Natural killer cell (primary cell): ENCODE measurements at places on chromosomes 1 and 21.

GRCh38 chr1:225544263-225544662, 108.7 kb downstream of the ENAH start:
- no peak for DNase-seq

- DNase-seq, result no peak
Observed at GRCh38 chr1:234554218-234554697, 55.7 kb downstream of the IRF2BP2 start.

DNA sequence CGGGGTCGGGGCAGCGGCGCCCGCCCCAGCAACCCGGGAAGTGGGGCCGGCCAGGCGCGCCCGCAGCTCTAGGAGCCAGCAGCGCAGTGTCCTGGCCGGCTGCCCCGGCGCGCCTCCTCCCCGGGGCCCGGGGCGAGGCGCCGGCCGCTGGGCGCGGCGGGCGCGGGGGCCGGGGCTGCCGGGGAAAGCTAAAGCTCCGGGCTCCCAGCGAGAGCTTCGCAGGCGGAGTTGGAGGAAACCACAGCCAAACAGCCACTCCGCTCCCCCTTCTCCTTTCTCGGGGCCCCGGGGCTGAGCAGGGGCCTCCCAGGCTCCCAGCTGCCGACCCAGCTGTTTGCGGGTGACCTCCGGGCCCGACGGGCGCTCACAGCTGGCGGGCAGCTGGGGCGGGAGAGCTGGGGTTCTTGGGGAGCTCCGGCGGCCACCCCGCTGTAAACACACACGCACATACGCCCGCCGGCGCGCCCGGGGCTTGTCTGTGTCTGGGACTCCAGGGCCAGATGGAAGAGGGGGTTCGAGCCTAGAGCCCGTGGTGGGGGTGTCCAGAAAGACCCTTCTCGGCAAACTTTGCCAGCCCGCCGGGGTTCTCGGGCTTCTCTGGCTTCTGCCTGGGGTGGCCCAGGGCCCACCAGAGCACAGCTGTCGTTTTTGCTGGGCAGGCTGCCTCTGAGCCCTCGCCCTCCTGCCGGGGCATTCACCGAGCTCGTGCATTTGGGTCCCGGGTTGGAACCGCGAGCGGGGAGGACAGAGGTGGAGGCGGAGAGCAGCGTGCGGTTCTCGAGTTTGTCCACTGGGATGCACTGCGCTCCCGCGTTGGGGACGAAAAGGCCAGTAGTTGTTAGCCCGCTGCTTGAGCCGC, 1.5 kb downstream of the AJAP1 start:
- DNase-seq, result peak; percentile 13

DNA sequence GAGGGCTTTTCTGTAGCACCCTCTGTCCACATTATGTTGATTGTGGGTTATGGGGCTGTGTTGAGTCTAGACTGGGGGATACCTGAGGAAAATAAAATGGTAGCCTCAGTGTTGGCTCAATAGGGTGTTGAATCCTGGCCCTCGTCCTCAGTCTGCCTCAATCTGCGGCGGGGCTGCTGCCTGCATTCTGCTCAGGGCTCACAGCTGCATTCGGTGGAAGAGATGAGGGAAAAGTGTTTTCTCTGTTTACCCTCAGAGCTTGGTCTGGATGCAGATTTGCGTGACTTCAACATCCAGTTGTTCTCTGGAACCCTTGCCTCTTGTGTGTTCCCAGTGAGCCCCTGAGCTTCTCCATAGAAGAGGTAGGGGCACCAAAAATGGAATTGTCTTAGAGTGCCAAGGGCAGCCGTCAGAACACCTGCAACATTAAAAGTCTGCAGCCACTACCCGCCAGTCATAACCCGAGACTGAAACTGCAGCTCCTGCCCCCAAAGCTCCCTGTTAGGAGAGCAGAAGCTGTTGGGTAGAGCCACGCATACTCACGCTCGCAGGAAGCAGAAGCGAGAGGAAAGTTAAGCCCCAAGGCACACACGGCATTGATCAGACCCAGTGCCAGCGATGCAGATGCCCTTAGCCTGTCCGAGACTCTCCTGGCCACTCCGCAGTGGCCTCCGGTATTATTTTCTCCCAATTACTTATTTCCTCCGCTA, 215.3 kb upstream of the C1orf174 start:
- no peak for DNase-seq

- no peak for DNase-seq
Observed at GRCh38 chr1:209302779-209303568, 280.5 kb upstream of the CAMK1G start.

DNA sequence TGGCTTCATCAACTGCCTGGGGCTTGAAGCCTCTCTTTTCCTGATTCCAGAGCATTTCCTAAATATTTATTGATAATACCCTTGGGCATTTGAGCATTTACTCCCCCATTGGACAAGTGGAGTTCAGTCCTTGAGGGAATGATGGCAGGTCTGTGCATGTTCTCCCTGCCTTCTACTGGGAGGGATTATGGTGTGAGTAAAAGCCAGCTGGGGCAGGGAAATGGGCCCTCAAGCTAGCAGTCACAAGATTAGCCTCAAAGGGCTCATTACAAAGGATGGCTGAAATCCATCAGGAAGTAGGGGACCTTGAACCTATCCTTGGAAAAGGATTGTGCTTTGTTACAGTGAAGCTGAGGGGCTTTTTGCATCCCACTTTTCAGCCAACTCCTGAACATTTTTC, 24.2 kb upstream of the OSBPL9 start:
- no peak for DNase-seq

- peak; percentile 79 for DNase-seq
Observed at GRCh38 chr1:243748706-243749283, 101.2 kb downstream of the AKT3 start.

DNA sequence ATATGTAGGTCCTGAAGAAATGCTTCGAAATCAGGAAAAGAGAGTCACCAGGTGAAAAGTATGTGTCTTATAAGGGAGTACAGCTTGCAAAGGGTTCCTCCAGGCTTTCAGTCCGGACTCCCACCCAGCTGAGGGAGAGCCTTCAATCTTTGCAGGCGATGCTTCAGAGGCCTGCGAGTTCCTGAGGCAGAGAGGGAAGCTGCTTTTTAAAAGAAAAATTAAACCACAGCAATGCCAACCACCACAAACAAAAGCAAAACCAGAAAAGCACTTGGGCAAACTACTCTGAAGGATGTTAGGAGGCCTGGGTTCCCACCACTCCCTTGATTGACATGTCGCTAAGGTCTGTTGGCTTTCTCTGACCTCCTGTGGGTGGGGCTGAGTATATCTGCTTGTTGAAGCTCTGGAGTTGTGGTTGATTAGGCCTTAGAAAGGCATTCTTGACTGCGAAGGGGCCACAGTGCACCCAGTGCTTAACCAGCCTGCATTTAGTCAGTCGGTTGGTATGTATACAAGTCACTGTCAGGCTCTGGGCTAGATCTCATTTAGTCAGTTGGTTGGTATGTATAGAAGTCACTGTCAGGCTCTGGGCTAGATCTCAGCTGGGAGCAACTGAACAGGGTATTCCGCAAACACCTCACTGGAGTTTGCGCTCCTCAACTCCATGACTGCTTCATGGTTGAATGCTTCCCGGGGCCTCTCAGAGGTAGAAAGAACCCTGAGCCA, 1.2 kb downstream of the NIPAL3 start:
- peak; percentile 78 for DNase-seq

DNA sequence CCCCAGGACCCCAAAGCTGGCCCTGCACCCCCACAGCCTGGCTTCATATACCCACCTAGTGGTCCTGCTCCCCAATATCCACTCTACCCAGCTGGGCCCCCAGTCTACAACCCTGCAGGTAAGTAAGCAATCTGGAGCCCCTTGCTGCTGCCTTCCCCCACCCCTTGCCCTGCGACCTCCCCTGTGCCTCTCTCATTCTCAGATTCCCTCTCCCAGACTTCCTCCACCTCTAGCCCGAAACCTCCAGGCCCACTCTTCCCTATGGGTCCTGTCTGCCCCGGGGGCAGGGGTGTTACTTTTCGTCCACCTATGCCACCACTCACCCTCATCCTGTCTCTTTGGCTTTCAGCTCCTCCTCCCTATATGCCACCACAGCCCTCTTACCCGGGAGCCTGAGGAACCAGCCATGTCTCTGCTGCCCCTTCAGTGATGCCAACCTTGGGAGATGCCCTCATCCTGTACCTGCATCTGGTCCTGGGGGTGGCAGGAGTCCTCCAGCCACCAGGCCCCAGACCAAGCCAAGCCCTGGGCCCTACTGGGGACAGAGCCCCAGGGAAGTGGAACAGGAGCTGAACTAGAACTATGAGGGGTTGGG, 2.9 kb downstream of the SHISA4 start:
- DNase-seq, result no peak

DNA sequence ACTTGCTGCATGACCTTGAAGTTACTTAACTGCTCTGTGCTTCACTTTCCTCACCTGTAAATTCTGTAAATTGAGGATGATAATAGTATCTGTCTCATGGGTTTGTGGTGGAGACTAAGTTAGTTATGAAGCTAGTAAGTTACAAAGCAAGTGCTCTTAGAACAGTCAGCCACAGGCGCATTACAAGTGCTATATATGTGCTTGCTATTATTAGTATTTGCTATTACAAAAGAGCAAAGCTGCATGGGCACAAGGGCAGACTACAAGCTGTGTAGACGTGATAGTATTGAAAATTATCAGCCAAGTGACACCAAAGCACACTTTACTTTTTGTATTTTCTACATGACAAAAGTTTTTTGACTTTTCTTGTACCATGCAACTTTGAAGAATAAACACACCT, 150.9 kb upstream of the CTTNBP2NL start:
- no peak for DNase-seq

DNA sequence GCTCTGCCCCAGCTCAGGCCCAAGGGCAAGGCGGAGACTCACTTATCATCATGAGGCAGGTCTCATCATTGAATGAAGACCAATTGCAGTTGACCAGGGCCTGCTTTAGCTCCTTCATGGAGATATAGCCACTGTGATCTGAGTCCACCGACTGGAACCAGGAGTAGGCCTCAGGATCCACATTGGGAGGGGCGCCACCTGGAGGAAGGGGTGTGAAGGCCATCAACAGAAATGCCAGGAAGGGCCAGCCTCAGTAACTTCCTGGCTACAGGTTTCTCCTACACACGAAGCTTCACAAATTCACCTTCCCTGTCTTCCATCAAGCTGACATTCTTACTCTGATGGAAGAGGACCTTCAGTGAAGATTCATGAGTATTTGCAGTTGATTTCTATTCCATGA, 11.6 kb downstream of the PEF1 start:
- peak; percentile 36 for DNase-seq

- DNase-seq, result peak; percentile 4
Observed at GRCh38 chr1:6351480-6352137, 42.0 kb downstream of the ACOT7 start.

DNA sequence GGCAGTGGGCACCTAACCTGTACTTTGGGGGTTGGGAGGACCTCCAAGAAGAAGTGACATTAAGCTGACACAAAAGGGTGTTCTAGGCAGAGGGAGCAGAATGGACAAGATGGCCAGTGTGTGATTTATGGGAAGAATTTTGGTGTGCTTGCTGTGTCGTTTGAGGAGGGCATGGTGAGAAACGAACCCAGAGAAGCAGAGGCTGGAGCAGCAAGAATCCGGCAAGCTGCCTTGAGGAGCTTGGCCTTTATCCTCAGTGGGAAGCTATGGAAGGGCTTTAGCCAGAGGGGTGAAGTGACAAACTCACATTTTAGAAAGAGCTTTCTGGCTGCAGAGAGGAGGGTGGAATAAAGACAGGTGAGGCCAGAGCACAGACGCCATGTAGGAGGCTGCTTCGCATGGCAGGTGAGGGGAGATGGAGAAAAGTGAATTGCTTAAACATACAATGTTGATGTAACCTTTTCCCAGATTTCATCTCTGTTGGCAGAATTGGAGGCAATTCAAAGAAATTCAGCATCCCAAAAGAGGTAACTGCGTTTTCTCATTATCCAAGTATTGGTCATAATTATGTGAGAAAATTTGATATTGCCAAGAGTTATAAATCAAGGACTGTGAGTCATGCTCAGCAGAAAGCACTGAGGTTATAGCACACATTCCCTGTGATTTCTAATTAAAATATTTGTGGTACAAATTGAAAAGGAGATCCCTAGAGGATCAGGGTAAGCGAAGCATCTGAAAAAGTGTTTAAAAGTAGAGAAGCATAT, 26.5 kb downstream of the TRIM45 start:
- no peak for DNase-seq

DNA sequence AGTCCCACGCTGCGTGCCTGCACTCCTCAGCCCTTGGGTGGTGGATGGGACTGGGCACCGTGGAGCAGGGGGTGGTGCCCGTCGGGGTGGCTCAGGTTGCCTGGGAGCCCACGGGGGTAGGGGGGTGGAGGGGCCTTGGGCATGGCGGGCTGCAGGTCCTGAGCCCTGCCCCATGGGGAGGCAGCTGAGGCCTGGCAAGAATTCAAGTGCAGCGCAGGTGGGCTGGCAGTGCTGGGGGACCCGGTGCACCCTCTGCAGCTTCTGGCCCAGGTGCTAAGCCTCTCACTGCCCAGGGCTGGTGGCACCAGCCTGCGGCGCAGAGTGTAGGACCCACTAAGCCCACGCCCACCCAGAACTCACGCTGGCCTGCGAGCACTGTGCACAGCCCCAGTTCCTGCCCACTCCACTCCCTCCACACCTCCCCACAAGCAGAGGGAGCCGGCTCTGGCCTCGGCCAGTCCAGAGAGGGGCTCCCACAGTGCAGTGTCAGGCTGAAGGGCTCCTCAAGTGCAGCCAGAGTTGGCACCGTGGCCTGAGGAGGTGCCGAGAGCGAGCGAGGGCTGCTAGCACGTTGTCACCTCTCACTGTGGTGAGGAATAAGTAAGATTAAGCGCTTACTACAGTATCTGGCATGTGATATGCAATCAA, 12.8 kb downstream of the TNNI3K start:
- DNase-seq, result no peak

DNA sequence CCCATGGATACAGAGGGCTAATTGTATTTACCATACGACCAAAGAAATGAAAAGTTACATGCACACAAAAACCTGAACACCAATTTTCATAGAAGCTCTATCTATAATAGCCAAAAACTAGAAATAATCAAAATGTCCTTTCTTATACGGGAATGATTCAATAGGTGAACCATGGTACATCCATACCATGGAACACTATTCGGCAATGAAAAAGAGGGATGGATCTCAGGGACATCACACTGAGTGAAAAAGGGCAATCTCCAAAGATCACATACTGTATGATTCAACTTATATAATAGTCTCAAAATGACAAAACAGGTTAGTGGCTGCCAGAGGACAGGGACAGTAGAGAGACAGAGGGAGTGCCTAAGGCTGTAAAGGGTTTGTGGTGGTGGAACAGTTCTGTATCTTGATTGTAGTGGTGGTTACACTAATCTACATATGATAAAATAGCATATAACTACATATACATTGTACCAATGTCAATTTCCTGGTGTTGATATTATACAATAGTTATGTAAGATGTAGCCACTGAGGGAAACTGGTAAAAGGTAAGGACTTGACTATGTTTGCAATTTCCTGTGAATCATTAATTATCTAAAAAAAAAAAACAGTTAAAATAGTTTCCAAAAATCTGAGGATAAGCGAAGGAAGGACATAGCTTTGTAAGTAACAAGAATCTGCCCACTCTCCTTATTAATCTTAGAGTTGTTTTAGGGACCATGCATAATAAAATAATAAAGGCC, 3.7 kb downstream of the RSBN1 start:
- DNase-seq, result no peak
